ENCODE measurements at places on chromosomes 5 and 9.

- DNase-seq = no peak
Measured at GRCh38 chr5:64569858-64570257, 64.0 kb downstream of the RGS7BP start.

- DNase-seq = no peak
Measured at GRCh38 chr9:111542497-111543254, 17.7 kb downstream of the ZNF483 start.

DNA sequence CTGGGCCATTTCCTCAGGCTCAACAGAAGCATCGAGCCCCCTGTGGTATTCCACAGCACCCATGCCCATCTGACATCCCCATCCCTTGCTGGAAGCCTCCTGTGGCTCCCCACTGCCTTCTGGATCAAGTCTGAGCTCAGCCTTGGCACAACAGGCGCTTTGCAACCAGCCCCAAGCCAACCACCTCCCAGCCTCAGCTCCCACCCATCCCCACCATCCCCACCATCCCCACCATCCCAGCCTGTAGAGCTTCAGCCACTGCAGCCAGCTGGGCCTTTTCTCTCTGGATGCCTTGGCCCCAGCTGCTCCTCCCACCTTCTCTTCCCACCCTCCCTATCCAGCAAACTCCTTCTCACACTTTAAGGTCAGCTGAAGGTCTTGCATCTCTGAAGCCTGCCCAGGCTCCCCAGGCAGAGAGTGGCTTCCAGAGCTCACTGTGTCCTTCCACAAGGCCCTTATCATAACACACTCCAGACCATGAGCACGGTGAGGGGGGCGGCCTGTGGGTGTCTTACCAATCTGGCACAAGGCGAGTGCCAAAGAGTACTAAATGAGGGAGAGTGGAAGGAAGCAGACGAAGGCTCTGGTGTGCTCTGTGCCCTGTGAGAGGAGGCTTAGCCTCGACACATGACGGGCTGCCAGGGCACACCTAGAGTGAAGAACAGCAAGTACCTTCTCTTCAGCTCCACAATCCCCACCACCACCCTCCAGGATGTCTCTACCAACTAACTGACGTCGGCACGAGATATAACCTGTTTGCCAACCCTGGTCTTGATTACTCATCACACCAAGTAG, 6.5 kb downstream of the HIGD2A start:
- no peak for DNase-seq

- DNase-seq = no peak
Measured at GRCh38 chr9:27385606-27386322, 88.8 kb upstream of the EQTN start.

- DNase-seq = no peak
Measured at GRCh38 chr9:89776795-89777525, 172.1 kb downstream of the GADD45G start.

Data from cortex of kidney (tissue), 1 donor.